Activated CD4-positive, alpha-beta T cell treated with anti-CD3 and anti-CD28 coated beads, Interleukin-2, amount 50 U/mL, for 1 hour (primary cell): ENCODE measurements at places on chromosomes 5 and 9.

- peak; percentile 95 for DNase-seq
These were observed at the start of gene TTC33 for GRCh38 chr5:40755407-40756365. TSS of gene TTC33 (minus strand) at chr5:40755961. CDS start at chr5:40747018, 8,943 bp downstream.

GRCh38 chr5:153571162-153571561, 80.7 kb downstream of the GRIA1 start:
- DNase-seq, result no peak

DNA sequence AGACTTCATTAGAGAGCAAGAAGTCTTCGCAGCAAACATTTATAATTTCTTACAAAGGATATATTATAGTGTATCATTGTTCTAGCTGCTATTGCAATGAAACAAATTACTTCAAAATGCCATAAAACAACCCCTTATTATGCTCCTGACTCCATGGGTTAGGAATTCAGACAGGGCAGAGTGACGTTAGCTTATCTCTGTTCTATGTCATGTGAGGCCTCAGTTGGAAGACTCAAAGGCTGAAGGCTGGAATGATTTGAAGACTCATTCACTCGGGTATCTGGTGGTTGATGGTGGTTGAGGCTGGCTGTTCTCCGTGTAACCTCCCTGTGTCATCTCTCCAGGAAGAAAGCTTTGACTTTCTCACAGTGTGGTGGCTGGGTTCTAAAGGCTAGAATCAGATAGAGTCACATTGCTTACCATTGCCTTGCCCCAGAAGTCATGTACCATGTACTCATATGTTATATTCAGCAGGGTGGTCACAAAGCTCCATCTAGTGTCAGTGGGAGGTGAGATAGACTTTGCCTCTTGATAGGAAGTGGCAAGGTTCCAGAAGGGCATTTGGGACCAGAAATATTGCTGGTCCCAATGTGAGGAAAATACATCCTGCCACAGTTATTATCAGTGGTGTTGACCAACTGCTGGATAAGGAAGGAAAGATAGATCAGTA, 226.9 kb downstream of the TMEM38B start:
- DNase-seq, result no peak

GRCh38 chr5:73751254-73751914, 125.4 kb downstream of the ARHGEF28 start:
- no peak for DNase-seq

GRCh38 chr5:128815201-128815600, 150.1 kb upstream of the SLC27A6 start:
- DNase-seq, result no peak

DNA sequence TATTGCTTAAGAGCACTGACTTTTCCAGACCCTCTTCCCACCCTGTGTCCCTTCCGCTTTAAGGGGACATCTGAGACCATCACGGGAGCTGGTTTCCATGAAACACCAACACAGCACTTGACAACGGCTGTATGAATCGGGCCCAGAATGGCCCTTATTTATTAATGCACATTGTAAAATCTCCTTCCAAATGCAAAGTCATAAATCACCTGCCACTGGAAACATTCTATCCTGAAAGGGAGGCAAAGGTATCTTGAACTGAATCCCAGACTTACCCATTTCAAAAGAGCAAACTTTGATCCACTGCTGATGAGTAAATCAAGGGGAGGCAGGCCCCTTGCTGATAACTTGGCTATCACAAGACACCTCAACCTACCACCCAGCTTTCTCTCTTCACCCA, 37.4 kb downstream of the SHB start:
- DNase-seq, result no peak

DNA sequence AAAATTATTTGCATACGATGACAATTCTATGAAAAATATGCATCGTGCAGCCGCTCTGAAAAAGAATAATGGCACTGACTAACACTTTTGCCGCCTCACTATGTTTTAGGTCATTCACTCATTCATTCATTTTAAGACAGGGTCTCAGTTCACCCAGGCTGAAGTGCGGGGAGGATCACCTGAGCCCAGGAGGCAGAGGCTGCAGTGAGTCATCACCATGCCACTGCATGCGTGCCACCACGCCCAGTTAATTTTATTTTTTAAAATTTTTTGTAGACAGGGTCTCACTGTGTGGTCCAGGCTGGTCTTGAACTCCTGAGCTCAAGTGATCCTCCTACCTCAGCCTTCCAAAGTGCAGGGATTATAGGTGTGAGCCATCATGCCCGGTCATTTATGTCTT, 37.0 kb downstream of the RAPGEF1 start:
- DNase-seq, result no peak

GRCh38 chr5:116658830-116659229, 84.2 kb upstream of the SEMA6A start:
- no peak for DNase-seq

- no peak for DNase-seq
These were observed 1835.2 kb upstream of the NUDT12 start for GRCh38 chr5:105397749-105398148.

DNA sequence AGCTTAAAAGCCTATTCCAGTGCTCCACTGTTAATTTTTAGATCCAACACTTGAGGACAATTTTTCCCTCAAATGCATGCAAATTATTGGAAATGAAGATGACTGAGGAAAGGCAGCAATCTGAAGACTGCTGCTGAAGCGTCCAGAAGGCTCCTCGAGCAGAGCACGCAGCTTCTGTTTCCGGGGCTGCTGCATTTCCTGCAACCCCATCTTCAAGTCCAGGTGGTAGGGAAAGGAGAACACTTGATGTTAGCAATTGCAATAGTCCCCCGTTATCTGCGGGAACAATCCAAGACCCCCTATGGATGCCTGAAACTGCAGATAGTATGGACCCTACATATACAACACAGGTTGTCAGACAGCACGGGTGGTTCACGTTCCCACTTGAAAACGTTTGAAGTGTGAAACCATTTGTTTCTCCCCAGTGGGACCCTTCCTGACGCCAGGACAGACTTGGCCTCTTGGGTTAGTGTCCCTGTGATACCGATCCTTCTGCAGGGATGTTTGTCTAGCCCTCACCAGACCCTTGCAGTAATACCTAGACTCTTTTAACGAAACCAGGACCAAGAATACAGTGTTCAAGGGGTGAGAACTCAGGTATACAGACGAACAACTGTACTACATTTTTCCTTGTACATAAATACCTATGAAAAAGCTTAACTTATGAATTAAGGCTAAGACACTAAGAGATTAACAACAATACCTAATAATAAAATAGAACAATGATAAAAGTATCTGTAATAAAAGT, 152.3 kb downstream of the HSD17B3 start:
- no peak for DNase-seq

- DNase-seq, result no peak
These were observed 199.0 kb downstream of the ARHGAP26 start for GRCh38 chr5:142969186-142969585.

DNA sequence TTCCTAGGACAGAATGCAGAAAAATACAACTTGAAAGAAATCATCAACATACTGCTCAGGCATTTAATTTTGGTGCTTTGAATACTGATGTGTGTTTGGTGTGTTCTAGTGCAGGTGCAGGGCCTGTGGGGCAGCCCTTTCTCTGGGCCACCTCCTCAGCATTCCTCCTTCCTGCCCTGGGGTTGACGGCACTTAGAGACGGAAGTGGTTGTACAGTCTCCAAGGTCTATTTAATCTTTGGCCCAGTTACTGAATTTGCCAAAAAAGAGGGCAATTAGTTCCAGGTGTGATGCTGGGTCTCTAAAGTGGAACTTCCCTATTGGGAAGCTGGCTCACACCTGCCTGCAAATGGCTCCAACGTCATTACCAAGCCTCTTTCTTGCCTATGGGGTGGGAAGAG, 269.0 kb downstream of the SH3GL2 start:
- DNase-seq, result no peak

DNA sequence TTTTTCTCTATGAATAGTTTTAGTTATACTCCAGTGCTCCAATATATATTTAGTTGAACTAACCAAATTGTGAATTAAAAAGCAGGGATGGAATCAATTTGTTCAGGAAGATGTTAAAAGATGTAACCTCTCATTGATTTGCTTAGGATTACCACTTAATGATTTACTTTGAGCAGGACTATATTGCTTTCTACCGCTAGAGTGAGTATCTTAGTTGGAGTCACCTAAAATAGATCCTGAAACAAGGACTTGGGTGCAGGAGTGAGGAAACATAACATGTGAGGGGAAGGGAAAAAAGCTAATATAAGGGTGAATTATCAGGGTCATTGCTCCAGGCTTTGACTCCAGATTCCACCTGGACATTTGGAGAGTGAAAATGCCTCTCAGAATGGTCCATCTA, 2277.4 kb upstream of the C9orf72 start:
- no peak for DNase-seq

GRCh38 chr5:16881251-16881650, 54.8 kb downstream of the MYO10 start:
- DNase-seq, result no peak

GRCh38 chr5:56862909-56863308, 46.5 kb upstream of the SETD9 start:
- DNase-seq, result no peak

DNA sequence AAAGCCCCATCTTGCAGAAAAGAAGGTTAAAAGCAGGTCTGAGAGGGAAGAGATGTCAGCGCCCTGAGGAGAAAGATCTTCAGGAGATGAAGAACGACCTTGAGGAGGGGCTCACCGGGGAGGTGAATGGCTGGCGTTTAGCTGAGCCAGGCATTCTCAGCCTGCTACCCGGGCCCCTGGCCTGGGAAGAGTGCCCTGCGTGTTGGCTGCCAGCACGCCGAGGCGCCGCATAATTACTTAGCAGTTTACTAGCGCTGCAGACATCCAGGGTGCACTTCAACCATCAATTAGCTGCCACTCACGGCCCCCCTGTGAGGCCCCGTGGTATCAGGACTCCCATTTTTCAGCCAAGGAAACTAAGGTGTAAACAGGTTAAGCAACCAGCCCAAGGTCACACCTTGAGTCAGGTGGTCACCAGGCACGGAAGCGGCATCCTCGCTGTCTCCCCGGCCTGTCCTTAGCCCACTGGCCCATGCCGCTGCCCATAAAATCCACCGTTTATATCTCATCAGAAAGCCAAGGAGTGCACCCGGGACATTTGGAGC, 551.9 kb downstream of the BNC2 start:
- no peak for DNase-seq

DNA sequence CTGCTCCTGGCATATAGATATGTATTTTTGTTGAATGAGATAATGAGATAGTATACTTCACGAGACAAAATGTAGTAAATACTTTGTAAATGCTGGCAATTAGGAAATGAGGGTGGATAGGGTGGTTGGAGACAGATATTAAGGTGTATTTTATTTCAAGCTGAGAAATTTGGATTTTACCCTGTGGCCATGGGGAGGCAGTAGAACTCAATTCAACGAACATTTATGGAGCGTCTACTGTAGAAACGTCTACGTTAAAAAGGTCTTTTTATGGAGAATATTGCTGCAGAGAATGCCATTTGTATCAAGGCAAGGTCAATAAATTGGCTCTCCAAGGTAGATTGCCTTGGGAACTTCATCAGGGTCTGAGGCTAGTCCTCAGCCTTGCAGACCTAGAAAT, 21.5 kb upstream of the RALGPS1 start:
- DNase-seq, result no peak

- no peak for DNase-seq
These were observed 12.8 kb downstream of the FAM81B start for GRCh38 chr5:95403996-95404395.

DNA sequence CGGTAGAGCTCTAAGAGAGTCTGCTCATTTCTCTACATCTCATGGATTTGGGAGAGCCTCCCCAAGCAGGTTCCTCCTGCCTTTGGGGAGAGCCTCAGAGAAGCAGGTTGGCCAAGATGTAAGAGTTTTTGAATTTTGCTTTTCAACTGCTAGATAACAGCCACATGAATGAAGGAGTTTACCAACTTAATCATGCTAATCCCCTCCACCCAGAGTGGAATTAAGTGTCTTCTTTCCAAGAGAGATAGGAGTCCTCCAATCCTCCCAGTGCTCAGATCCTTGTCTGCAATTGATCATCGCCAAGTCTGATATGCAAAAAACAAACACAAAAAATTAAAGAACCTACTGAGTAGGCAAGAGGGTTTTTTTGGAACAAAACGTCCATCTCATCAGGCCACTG, 99.4 kb upstream of the MAP3K1 start:
- DNase-seq, result no peak

- DNase-seq, result peak; percentile 57
These were observed 576 bp downstream of the KIAA1958 start for GRCh38 chr9:112487008-112487798.

- DNase-seq, result no peak
These were observed 37.3 kb downstream of the SARDH start for GRCh38 chr9:133700819-133701320.

- DNase-seq, result no peak
These were observed 350.0 kb downstream of the DEPDC1B start for GRCh38 chr5:60349891-60350415.

DNA sequence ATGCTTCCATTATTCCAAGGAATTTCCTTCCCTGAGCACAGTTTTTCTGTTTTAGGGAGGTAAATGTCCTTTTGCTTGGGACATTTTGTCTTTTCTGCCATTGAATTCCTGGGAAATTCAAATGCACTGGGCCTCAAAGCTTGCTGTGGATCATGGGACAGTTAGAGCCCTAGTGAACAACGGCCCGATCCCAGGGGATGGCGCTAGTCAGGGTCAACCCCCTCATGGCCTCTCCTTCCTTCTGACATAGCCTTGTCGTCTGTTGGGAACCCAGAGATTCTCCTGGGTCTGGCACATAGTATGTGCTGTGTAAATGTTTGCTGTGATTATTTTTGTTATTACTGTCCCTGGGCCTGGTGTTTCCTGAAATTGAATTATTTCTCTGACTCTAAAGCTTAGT, 30.7 kb upstream of the COL15A1 start:
- DNase-seq, result no peak

DNA sequence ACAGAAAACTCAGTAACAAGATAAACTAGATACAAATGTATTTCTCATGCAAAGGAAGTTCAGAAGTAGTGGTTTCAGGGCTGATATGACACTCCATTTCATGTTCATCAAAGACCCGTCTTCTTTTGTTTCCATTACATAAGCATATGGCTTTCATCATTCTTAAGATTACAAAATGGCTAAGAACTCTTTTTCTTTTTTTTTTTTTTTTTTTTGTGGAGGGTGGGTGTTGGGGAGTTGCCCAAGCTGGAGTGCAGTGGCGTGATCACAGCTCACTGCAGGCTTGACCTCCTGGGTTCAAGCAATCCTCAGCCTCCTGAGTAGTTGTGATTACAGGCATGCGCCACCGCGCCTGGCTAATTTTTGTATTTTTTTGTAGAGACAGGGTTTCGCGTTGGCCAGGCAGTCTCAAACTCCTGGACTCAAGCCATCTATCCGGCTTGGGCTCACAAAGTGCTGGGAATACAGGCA, 22.0 kb upstream of the PTBP3 start:
- no peak for DNase-seq

DNA sequence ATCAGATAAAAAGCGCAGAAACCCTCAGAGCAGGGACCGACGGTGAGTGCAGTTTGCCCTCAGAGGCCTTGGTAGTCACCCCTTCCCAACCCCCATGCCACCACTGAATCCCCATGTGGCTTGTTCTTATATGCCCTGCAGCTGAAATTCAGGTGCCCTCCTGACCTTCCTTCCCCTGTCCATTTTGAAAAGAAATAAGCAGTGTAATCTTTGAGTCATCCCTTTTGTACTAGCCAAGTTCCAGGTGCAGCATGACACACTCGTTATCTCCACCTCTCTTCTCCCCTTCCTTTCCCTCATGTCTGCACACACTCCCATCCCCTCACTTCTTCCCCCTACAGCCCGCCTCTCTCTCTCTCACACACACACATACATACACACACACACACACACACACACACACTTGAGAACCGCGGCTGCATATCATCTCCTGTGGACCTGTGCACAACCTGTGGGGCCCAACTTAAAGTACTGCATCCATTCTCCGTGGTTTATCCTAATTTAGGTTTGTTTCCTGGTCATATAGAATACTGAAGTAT, 53.1 kb downstream of the SYK start:
- no peak for DNase-seq

GRCh38 chr9:129910628-129911567, 75.6 kb downstream of the USP20 start:
- no peak for DNase-seq
